Femur (tissue), 1 donor: ENCODE measurements at places on chromosomes 1 and 21.

DNA sequence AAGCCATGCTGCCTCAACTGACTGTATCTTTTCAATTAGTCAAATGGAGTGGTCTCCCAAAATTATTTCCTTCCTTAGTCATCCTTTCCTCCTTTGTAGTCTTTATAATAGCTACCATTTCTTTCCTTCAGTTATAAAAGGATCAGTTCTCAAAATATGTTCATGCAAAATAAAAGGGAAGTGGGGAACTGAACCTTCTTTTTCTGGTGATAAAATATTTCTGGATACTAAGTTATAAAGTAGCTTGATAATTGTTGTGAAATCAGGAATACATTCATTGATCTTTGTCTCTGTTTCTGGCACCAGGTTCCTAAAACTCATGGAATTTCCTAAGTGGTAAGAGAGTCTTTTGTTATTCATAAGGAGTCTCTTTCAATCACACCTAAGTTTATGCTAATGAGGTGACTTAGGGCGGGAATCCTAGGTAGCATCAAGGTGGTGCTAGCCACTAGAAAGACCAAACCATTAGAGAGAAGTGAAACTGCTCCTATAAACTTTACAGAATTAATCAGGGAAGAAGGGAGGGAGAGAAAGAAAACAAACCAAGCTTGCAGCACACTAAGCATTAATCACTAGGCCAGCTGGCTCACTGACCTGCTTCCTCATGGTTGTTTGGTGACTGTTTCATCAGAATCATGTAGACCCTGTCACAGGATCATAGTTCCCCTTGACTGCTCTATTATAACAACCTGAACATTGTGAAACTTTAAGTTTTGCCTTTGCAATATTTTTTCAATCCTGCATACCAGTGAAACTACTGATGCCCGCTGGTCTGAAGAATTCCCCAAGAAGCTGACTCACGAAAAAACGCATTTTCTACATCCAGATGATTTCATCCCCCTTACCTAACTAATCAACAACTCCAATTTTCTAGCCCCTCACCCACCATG lies 161.6 kb upstream of the PTBP2 start:
- DNase-seq, result no peak

GRCh38 chr1:86914998-86915736 lies 732 bp downstream of the HS2ST1 start:
- DNase-seq, result peak; percentile 74

DNA sequence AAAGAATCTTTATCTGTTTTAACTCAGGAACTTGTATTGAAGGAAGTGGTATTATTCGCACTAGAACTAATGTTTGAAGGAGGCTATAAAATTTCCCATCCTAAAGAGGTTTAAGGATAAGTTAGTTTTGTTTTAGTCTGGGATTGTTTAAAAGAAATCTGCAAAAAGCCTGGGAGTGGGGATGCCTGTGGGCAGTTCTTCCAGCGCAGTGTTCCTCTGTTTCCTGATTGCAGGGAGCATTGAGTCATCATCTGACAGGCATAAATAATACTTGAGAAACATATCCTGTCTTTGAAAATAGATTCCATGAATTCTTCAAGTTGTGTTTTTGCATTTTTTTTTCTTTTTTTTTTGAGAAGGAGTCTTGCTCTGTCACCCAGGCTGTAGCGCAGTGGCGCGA lies 350.8 kb upstream of the PTBP2 start:
- no peak for DNase-seq

- no peak for DNase-seq
Measured at GRCh38 chr1:61190618-61191432, 108.5 kb downstream of the NFIA start.

GRCh38 chr1:8590721-8591351 lies 226.6 kb downstream of the RERE start:
- DNase-seq, result peak; percentile 23

GRCh38 chr1:92503043-92503925 lies 16.6 kb upstream of the GFI1 start:
- DNase-seq, result no peak

DNA sequence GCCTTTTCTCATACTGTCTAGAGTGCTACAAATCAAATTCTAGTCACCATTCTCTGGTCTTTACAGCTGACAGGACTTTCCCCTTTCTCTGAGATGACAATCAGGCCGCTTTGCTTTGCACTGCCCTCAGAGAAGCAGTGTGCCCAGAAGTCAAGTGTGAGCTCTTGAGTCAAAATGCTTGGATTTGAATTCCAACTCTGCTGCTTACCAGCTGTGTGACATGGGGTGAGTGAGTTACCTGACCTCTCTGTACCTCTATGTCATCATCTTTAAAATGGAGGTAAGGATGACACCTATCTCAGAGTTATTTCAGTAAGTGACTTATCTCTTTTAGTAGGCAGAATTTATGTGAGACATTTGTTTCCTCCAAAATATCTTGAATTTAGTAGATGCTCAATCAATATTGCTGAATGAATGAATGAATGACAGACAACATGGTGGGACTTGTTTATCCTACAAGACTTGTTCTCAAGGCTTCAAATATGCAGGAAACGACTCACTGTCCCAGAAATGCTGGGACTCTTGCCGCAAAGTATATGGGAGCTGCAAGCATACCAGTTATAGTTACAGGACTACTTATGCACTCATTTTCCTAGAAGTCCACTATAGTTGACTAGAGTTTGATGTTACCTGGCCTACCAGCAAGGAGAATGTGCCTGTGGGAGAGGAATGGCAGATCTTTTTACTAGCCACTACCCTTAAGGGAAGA lies 38.1 kb upstream of the A3GALT2 start:
- DNase-seq, result no peak

GRCh38 chr1:40895601-40896000 lies 33.4 kb upstream of the CITED4 start:
- no peak for DNase-seq

DNA sequence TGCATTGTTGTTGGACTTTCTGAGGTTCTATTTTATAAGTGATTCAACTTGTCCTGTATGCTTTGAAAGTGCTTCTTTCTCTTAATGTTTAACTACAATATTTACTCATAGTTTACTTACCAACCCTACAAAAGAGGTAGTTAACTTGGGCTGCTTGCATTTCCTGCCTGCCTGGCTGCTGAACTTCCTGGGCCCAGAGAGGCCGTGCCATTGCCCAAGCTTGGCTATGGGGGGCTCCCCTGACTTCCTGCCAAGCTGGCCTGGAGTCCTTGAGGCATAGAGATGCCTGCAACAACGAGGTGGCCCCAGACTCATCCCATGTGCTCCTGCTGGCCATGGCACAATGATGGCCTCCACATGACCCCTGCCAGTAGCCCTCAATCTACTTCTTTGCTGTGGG lies 361.6 kb upstream of the PLD5 start:
- no peak for DNase-seq

- no peak for DNase-seq
Measured at GRCh38 chr21:44761011-44761729, 40.5 kb downstream of the UBE2G2 start.

- no peak for DNase-seq
Measured at GRCh38 chr1:223243441-223244050, 100.5 kb upstream of the TLR5 start.

GRCh38 chr1:78519446-78519845 lies 28.7 kb downstream of the PTGFR start:
- no peak for DNase-seq

GRCh38 chr21:30395731-30396130 lies at the start of gene KRTAP13-1:
Gene KRTAP13-1 (plus strand): TSS chr21:30396031. CDS start chr21:30396087, 56 bp downstream.
- DNase-seq, result no peak

- no peak for DNase-seq
Measured at GRCh38 chr1:116585886-116586285, 15.1 kb upstream of the CD58 start.

DNA sequence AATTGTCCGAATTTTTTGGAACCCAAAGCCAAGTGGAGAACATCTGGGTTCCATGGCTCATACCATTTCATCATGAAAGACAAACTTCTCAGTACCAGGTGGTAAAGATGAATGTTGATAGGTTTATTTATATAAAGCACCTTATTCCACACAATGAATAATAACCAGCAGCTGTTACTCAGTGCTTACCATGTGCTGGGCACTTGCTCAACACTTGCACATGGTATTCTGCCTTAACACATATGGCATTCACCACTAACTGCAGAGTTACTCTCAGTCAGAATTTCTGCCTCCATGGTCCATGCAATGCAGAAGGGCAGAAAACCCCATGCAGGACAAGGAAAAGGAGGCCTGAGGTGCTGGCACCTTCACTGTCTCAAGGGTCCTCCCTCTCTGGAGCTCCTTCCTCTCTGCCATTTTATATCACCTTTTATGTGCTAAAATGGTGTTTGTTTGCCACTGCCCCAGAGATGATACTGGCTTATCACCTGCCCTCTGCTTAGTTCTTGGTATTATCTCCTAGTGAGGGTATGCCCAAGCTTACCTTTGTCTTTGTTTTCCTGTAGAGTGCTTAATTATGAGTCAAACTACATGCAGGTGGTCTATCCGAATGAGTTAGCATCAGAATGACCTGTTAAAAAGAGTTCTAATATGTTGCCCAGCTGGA lies 76.7 kb upstream of the ZNF326 start:
- DNase-seq, result no peak

DNA sequence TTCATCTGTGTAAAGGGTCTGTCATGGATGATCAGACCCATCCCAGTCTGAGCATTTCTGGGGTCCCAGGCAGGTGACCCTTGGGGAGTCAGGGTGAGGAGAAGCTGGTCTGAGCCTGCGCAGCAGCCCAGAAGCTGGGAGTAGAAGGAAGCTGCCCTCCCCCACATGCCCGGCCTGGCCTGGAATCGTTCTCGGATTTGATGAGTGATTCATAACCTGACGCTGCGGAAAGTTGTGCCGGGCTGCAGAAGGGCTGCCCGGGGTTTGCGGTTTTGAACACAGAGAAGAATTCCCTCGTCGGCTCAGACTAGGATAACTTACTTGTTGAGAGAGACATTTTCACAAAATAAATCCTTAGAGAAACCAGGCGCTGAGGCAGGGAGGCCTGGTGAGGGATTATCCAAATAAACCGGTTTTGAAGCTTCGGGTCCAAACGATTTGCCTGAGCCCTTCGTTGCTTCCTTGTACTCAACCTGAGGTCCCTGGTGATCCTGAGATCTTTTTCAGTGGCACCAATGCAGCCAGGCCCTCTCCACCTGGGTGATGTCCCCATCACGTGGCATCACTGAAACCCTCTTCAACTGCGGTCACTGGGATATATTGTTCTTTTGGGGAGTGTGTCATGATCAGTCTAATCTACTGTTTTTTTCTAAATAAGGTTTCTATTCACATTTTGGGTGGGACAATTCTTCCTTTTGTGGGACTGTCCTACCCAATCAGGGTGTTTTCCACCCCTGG lies 29.2 kb downstream of the EPHB2 start:
- DNase-seq, result peak; percentile 85

DNA sequence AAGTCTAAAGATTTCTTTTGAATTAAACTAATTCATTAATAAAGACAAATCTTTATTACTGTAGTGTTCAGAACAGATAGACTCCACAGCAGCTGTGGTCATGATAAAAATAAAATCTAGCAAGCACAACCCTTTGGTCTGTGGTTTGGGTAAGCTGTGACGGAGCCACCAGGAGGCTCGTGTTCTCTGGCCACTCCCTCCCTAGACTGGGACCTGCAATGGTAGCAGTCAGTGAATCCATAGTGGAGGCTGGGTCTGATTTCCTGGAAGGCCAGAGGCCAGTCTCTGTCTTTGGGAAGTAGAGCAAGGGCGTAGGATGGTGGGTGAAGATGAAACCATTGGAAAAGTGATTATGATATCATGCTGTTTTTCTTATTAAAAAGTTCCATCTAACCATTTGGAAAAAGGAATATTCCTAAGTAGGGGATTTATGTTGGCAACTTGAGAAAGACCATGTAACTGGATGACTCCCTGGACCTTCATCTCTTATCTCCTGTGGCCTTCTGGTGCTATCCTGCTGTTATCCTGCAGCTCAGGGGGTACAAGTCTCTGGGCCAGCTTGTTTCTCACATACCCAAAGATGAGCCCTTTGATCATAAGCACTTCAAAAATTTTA lies 39.0 kb downstream of the TENT5C start:
- no peak for DNase-seq

GRCh38 chr1:91891454-91891853 lies 5.5 kb upstream of the TGFBR3 start:
- no peak for DNase-seq

DNA sequence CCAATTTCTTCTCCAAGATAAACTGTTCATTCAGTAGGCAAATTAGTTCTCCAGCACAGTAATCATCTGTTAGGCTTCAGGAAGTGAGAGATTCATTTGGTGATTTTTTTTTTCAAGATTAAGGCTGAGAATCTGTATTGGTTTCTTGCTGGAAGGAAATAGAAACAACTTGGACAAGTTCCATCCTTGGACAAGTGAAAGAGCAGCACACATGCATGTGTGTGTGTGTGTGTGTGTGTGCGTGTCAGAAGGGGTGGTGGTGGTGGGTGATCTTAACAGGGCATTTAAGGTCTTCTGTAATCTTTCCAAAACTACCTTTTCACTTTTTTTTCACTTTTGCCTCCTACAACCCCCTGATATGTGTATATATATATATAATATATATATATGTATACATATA lies 15.9 kb upstream of the SUCO start:
- no peak for DNase-seq

GRCh38 chr1:162950187-162950586 lies 89.2 kb upstream of the CCDC190 start:
- no peak for DNase-seq

DNA sequence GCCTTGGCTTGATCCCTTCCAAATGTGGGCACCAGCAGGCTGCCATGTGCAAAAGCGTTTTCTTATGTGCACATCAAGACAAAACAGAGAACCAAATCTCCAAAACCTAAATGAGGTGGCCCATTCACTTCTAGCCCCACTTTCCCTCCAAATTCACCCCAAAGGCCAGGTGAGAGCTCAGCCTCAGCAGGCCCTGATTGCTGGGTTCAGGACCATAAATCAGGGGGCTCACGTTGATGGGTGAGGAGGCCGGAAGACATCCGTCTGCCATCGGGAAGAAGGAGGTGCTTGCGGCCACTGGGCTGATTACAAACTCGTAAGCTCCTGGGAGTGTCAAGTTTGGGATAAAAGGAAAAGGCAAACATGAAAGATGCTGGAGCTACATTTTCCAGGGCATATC lies 86.7 kb upstream of the CLDN14 start:
- no peak for DNase-seq

DNA sequence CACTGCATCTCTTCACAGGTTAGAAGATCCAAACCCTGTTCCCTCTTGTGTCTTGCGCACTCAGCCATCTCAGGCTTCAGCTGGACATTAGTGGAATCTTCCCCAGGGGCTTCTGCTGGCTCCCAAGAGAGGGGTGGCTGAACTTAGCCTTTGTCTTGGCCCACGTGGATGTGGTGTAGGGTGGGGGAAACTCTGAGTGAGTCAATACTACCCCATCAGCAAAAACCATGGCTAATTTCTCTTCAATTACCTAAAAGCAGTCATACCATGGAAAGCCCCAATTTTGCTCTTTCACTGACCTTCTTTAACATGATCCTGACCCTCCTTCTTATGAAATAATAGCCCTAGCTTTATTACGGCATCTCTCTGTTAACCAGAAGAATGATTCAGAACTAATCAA lies 72.5 kb upstream of the RAB3GAP2 start:
- DNase-seq, result no peak
